A549 treated with dexamethasone at 1 μM for 4 hours (cell line): ENCODE measurements at places on chromosomes 3 and 15. TPM values are rescaled to one million over a fixed set of nuclear protein-coding genes. Genes with fewer than 3 reads are reported as not detected.

The GOLGA8S gene
- total RNA-seq, result 0.09 to 0.18 TPM (median 0.11 TPM) in 5 replicates

The MAP3K13 gene
- 12.0 to 15.2 TPM (median 13.4 TPM) in 5 replicates for total RNA-seq

The COL7A1 gene
- 87.7 to 170 TPM (median 128 TPM) in 5 replicates for total RNA-seq

The KBTBD12 gene
- not detected in 5 replicates for total RNA-seq

The FURIN gene
- total RNA-seq, result 41.5 to 69.8 TPM (median 61.8 TPM) in 5 replicates
